ENCODE measurements at places on chromosomes 4 and X. TPM values are rescaled to one million over a fixed set of nuclear protein-coding genes. Genes with fewer than 3 reads are reported as not detected.

Gene SRP72
- 73.2 TPM for total RNA-seq

Gene OPN1MW3
- total RNA-seq = not detected

Gene RASGEF1B
- total RNA-seq = 18.3 TPM

Gene PAGE2
- 0.24 TPM for total RNA-seq

Gene GYPB
- total RNA-seq = 4.6 TPM

Gene CTBP1
- 98.2 TPM for total RNA-seq

Gene DDX53
- not detected for total RNA-seq

Gene LDOC1
- 1.8 TPM for total RNA-seq

Gene SNX25
- 8.5 TPM for total RNA-seq

Gene TEC
- total RNA-seq = 2.9 TPM

Gene HAND2
- total RNA-seq = 1.4 TPM

Gene ETNPPL
- 0.19 TPM for total RNA-seq

Gene DGKK
- under 0.01 TPM for total RNA-seq

Gene IL13RA1
- total RNA-seq = 14.4 TPM

Gene HTN3
- 0.28 TPM for total RNA-seq

Gene XPNPEP2
- total RNA-seq = 0.90 TPM

Gene ETDA
- total RNA-seq = not detected

Gene SGCB
- 2.5 TPM for total RNA-seq

Gene L1CAM
- total RNA-seq = 0.28 TPM

Gene CLGN
- 4.2 TPM for total RNA-seq

Gene HS6ST2
- 1.3 TPM for total RNA-seq

Gene NSG1
- 2.6 TPM for total RNA-seq

Gene TMEM144
- total RNA-seq = 2.5 TPM

Gene SPIN4
- 2.6 TPM for total RNA-seq

Gene SUPT20HL2
- total RNA-seq = not detected

Gene RTL3
- total RNA-seq = 0.09 TPM

Gene ARR3
- not detected for total RNA-seq

Gene NHSL2
- total RNA-seq = 0.80 TPM

Gene POF1B
- total RNA-seq = 0.14 TPM

Gene CNOT6L
- 39.4 TPM for total RNA-seq

Gene TADA2B
- total RNA-seq = 8.8 TPM

Gene HEPH
- total RNA-seq = 2.4 TPM

Gene NKX1-1
- total RNA-seq = 0.05 TPM

Gene AMBN
- total RNA-seq = 0.19 TPM

Gene UGT2B7
- total RNA-seq = 0.42 TPM

Gene TCEAL8
- 90.6 TPM for total RNA-seq

Gene NHS
- 1.7 TPM for total RNA-seq

Gene TCEANC
- total RNA-seq = 9.2 TPM

Gene HSFX2
- 0.28 TPM for total RNA-seq

Gene EREG
- 0.05 TPM for total RNA-seq

Gene IL15
- total RNA-seq = 9.1 TPM

Gene ZNF157
- 0.57 TPM for total RNA-seq

Gene SSX7
- total RNA-seq = not detected

Gene DCAF12L1
- total RNA-seq = 0.47 TPM

Gene BEX5
- not detected for total RNA-seq

Gene BMX
- total RNA-seq = 0.57 TPM

Gene KIAA1210
- 0.09 TPM for total RNA-seq

Gene ADAMTS3
- total RNA-seq = 1.8 TPM

Gene C4orf36
- total RNA-seq = 0.42 TPM

Gene USP17L17
- total RNA-seq = not detected

Gene ANK2
- 14.7 TPM for total RNA-seq

Gene POLN
- total RNA-seq = 1.1 TPM

Gene SSX1
- not detected for total RNA-seq

Gene F8A2
- not detected for total RNA-seq

Gene SPANXN4
- not detected for total RNA-seq

Gene SULT1B1
- 0.90 TPM for total RNA-seq
